Stimulated activated CD4-positive, alpha-beta T cell treated with anti-CD3 and anti-CD28 coated beads, TNF-alpha, amount 100 ng/mL, for 1 hour (primary cell): ENCODE measurements at places on chromosomes 2 and 18.

DNA sequence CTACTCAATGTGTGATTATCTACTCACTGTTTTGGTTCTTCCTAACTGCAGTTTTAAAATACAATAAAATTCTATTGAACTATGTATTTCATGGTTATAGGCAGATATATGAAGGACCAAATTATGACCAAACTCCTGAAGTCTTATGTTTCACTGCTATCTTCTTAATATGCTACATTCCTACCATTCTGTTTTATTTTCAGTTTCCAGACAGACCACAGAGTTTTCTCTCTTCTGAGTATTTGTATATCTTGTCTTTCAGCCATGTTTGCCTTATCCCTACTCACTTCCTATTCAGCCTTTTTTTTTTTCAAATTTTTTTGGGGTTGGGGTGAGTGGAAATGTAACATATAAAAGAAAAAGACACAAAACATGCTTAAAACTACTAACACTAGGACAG is 6.3 kb downstream of the RFTN2 start:
- no peak for DNase-seq

- no peak for DNase-seq
These were observed 692.9 kb downstream of the SLC4A3 start for GRCh38 chr2:220320326-220320725.

DNA sequence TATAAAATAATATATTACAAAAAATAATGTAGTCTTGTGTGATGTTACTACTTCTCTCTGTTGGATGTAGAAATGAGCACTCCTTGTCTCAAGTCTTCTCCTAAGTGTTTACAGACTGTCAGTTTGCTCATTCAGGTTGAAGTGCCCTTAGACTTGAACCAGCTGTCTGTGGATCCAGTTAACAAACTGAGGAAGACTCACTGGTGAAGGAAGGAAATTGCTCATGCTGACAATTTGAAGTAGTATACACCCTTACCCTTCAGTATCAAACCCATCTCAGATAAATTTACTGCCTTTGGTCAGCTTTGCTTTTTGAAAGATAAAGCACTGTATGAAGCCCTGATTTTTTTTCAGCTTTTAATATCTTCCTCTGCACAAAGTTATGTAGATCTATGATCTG is 854.2 kb upstream of the ZEB2 start:
- DNase-seq, result no peak

GRCh38 chr2:178704876-178705275 is 102.3 kb downstream of the TTN start:
- DNase-seq, result no peak

- DNase-seq, result no peak
These were observed 186.8 kb downstream of the RDH14 start for GRCh38 chr2:18373664-18374063.

DNA sequence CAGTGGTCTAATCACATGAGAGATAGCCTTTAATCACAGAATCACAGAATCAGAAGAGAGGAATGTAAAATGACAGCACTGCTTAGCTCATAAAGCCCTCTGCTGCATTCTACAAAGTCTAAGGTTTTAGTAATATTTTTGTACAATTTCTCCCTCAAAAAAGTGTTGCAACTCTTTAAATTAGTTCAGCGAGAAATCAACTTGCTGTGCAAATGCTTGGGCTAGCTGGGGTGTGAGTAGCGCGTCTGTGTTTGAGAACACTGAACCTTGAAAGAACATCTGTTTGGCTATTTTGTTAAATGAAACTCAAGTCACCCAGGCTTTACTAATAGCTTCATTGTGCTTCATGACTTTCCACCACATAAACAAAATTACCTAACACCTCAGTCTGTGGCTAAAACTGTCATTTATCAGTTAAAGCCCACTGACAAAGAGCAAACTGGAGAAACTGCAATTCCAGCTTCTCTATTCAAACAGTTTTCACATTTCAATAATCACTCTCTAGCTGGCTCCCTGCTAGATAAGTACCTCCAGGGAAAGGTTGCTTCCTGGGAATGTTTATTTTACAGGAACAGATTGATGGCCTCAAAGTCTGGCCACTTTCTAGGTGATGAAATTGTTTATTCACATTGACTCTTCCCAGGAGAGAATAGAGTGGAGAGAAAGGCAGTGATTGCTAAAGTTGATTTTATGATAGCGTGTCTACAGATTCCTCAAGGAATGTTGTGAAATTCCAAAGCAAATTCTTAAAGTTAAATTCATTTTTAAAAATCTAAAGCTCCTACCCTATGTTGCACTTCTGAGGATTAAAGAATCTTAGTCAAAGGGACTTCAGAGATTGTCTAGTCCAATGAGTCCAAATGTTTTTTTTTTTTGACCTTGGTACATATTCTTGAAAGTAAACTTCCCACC is 36.0 kb upstream of the STAT1 start:
- DNase-seq, result no peak

DNA sequence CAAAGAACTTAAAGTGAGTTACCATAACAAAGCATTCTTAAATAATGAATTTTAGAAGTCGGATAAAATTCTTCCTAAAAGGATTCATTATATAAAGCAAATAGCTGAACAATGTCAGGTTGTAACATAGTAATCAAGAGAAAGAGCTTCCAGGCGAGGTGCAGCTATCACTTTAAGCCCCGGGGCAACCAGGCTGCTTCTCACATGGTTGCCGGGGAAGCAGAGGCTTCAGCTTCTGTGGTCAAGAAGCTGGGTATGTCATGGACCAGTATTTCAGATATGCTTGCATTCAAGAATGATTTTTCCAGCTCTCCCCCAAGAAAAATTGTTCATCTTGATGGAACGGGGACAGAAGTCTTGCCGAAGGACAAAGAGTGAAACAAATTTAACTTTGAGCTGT is 23.6 kb upstream of the KYNU start:
- no peak for DNase-seq

- DNase-seq, result no peak
These were observed 103.0 kb downstream of the AFF3 start for GRCh38 chr2:100039291-100039980.

DNA sequence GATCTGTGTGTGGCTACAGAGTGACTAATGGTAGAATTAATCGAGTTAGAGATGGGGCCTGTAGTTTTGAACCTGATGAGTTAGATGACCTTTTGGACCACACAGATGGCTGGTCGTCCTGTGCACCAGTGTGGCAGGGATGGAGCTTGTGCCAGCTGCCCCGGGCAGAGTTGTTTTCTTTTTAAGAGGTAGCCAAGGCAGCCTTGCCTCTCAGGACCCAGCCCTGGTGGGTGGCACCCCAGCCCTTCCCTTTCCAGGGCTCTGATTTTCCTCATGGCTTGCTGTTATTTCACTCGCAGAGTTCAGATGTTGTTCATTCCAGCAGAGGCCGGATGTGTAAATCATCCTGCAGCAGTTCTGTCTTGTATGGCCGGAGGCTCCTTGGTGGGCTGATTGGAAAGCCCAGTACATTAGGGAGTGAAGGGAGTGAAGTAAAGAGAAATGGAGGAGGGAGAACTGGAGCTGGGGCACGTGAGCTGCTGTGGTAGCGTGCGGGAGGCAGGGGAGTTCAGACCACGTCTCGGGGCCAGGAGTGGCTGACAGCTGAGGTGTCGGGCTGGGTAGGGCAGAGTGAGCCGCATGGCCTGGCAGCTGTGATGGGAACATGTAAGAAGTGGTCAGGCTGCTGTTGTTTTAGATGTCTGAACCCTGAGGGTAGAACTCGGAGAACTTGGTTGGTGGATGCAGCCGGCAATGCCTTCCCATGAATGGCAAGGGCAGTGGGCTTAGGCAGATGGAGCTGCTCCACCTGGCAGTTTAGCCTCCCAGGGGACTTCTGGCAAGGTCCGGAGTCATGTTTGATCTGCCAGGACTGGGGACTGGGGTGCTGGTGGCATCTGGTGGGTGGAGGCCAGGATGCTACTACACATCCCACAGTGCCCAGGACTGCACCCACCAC is 28.8 kb downstream of the ASAP2 start:
- DNase-seq, result no peak

- no peak for DNase-seq
These were observed 78.6 kb downstream of the ANKRD44 start for GRCh38 chr2:197232010-197232409.

DNA sequence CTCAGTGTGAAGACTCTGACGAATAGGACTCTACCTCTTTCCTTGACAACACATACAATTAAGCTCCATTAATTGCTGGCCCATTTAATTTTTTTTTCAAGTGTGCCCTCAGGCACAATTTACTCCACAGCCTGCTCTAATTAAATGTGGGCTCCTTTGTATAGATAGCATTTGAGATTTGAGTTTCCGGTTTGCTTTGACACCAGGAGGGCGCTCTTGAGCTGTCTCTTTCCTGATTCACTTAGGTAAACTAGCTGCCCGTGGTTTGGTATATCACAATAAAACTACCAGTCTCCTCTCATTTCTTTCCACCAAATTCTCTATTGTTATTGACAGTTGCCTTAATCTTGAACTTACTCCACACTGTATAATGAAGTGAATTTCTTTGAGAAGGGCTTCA is 666.0 kb downstream of the DSC3 start:
- no peak for DNase-seq

DNA sequence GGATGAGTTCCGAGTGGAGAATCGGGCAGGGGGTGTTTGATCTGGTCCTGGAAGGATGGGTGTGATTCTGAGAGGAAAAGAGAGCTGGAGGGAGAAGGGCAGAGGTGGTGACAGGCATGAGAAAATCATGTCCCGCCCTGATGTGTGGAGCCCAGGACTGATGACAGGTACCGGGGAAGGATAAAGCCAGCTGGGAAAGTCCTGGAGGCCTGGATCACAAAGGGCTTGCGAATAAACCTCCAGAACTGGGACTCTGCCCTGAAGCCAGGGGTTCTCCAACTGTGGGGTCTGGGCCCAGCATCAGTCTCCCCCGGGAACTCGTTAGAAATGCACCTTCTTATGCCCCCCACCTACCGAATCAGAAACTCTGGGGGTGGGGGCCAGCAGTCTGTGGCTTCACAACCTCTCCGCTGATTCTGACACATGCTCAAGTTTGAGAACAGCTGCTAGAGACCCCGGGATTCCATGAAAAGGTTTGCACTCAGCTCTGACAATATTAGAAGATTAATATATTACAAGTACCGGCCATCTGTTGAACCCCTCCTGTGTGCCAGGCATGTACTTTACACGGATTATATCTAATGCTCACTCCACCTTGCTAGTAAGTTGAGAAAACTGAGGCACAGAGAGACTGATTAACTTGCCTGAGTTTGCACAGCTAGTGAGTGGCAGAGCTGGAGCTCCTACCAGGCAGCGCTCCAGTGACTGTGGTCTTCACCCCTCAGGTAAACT is 8.0 kb downstream of the TNFRSF11A start:
- DNase-seq, result no peak

- no peak for DNase-seq
These were observed 93.2 kb upstream of the CAB39 start for GRCh38 chr2:230619491-230619890.

DNA sequence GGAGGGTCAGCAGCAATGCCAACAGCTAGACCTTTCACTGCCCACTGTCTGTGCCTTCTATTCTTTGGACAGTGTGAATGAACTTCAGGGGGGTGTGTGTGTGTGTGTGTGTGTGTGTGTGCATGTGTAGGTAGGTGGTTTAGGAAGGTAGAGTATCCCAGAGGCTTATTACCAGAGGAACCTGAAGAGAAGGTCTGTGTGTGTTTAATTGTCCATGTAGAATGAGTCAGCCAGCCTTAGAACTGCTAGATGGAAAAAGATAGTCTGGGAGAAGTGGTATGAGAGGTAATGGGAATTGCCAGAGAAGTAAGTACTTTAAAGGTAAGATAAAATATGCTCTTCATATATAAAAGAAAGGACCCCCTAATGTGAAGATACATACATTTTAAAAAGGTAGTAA is 522.2 kb downstream of the PIK3C3 start:
- no peak for DNase-seq

GRCh38 chr18:35478520-35479435 is 19.0 kb downstream of the INO80C start:
- DNase-seq, result no peak

- DNase-seq, result no peak
These were observed 38.7 kb upstream of the DDX18 start for GRCh38 chr2:117775703-117776219.
